ENCODE measurements at places on chromosomes 11 and 22.

- DNase-seq, result no peak
Measured at GRCh38 chr11:88418508-88418907, 81.0 kb upstream of the CTSC start.

- no peak for DNase-seq
Measured at GRCh38 chr11:86990031-86990430, 34.8 kb upstream of the FZD4 start.

- no peak for DNase-seq
Measured at GRCh38 chr22:29306835-29307595, 565 bp downstream of the GAS2L1 start.

DNA sequence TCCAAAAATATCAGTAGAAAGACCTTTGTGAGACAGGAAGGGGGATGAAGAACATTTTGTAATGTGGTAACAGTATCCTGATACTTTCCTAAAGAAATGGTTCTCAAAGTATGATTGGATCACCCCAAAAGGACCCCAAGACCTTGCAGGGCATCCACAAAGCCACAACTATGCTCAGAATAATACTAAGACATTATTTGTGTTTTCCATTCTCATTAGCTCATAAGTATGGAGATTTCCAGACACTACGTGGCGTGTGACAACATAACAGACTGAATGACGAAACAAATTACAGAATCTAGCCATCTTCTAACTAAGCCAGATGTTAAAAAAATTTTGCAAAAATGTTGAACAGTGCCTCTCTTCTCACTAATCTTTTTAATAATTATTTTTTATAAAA lies 24.9 kb downstream of the CHEK2 start:
- DNase-seq, result no peak
